ENCODE measurements at places on chromosomes 2 and 18.

DNA sequence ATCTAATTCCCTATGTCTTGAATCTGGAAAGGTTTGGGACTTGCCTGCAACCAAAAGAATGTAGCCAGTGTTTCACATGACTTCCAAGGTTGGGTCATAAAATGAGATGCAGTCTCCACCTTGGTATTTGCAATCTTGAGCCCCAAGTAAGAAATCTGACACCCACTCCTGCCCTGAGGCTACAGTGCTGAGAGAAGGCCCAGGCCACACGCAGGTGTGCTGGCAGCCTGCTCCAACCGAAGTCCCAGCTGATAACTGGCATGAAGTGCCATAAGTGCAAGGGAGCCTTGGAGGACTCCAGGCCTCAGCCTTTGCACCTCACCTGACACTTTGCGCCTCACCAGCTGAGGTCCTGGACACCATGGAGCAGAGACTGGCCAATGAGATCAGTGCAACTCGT, 182.7 kb downstream of the ANAPC1 start:
- DNase-seq, result no peak

DNA sequence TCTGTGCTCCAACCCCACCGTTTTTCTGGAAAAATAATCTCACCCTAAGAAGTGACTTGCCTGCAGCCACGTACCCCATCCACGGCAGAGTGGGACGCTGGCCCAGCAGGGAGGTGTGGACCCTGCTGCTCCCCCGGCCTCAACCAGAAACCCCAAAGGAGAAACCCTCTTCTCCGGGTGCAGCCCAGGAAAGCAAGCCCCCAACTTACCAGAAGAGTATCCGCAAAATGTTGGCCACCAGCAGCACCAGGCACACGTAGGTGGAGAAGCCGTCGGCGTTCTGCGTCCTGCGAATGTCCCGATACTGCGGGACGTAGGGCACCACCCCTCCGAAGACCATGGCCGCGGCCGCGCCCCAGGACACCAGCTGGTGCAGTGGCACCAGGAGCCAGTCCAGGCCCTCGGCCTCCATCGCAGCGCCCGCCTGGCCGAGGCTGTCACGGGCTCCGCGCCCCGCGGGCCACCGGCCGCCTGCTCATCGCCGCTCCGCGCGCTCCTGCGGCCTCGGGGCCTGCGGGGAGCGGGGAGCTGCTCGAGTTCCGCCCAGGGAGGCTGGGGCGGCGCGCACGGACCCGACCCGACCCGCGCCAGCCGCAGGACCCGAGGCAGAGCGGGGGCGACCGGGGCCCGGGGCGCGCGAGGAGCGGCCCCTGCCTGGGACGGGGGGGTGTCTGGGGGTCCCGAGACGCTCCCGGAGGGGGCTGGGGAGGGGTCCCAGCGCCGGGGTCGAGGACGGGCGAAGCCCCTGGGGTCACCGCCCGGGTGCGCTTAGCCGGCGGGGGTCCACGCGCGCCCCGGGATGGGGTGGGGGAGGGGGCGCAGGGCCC, 725 bp downstream of the SLC66A2 start:
- peak; percentile 48 for DNase-seq

DNA sequence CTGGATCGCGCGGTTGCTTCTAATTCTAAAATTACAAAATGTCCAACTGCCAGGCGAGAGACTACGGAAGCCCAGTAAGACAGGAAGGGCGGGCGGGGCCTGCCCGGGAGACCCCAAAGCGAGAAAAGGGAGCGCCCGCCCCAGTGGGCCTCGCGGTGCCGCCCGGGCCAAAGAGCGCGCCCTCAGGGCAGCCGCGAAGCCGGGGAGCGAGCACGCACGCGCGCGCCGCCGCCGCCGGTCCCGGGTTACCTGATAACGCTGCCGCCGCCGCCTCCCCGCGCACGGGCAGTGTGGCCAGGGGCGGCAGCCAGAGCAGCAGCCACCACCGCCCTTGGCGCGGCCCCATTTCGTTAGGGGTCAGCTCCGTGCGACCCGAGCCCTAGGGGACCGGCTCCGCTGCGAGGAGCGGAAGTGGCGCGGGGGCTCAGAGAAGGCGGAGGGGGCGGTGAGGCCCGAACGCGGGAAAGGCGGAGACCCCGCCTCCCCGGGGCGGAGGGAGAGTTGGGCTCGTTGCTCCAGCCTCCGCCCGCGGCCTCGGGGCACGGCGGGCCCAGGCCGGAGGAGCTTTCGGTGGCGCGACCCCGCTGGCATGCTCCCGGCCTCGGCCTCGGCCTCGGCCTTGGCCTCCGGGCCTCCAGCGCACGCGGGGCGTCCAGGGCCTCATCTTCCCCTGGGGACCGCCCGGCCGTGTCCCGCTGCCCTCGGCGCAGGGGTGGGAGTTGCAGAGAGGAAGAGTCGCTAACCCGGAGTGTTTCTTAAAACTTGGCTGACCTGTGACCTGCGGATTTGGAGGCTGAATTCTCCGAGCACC, at the start of gene NEMP2:
TSS of gene NEMP2 (minus strand) at position 413 of the 811 bp plus-strand sequence. CDS start at position 346, 67 bp downstream.
- peak; percentile 87 for DNase-seq

DNA sequence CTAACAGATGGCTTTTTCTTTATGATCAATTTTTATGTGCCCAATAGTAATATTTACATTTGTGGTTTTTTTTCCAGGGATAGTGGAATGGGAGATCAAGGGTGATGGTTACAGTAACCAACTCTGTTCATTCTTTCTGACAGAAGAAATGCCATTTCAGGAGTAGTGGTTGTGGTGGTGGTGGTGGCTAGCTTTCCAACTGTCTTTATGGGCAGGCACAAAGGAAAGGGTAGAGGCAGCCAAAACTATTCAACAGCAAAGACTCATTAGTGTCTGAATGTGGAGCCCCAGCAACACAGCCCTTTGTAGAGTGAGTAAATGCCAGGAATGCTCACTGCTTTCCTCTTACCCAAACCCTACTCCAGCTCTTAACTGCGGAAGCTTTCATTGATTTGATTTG, 227.7 kb downstream of the RND3 start:
- no peak for DNase-seq

DNA sequence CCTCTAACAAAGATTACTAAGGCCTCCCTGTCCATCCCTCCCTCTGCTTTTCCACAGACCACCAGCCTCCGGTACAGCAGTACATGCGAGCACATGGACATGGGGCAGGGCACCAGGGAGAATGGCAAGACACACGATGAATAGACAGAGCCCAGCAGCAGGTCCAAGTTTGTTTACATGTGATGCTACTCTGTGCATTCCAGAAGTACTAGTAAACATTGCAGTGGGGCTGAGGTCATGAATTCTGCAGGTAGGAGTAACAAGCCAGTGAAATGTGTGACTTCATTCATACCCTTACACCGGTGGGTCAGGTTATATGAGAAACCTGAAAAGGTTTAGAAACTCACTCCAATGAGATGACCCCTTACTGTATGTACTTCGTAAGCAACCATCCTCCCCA, 205.7 kb downstream of the BCL11A start:
- no peak for DNase-seq

- DNase-seq, result no peak
Measured at GRCh38 chr2:11621410-11621809, 48.6 kb downstream of the NTSR2 start.

GRCh38 chr2:235515821-235516220, 22.0 kb downstream of the AGAP1 start:
- DNase-seq, result no peak

DNA sequence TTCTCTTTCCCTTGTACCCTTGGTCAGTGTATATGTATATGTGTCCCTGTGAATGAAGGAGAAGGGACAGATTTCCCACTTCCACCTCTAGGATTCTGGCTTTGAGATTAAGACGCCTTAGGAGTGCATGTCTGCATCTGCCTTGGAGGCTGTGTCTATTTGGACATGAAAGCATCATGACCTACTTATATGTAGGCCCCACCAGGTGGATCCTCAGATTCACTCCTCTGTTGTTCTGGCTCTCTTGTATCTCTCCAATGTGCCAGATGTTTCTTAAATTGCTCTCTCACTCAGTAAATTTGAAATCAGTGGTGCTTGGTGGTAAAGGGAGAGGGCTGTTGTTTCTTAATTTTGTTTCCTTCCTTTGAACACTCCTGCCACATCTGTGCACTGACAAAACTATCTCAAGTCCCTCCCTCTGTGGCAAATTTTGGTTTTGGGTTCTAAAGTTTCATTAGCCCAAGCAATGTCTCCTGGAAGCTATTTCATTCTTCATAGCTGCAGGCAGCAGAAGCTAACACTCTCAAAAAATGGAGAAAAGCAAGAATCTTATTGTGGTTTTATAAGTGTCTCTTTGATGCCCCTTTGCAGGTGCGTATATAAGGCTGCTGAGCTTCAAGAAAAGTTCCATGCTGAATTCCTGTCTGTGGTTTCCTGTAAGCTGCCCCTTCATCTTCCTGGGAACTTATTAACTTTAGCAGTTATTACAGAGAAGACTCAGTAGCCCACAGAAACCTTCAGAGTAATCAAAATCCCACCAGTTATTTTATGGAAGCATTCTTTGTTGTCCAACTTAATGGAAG, 179.7 kb upstream of the SETBP1 start:
- DNase-seq, result no peak

- peak; percentile 9 for DNase-seq
Measured at GRCh38 chr2:184597571-184597991, 748 bp upstream of the ZNF804A start.

GRCh38 chr2:62586981-62587380, 81.0 kb upstream of the TMEM17 start:
- no peak for DNase-seq

DNA sequence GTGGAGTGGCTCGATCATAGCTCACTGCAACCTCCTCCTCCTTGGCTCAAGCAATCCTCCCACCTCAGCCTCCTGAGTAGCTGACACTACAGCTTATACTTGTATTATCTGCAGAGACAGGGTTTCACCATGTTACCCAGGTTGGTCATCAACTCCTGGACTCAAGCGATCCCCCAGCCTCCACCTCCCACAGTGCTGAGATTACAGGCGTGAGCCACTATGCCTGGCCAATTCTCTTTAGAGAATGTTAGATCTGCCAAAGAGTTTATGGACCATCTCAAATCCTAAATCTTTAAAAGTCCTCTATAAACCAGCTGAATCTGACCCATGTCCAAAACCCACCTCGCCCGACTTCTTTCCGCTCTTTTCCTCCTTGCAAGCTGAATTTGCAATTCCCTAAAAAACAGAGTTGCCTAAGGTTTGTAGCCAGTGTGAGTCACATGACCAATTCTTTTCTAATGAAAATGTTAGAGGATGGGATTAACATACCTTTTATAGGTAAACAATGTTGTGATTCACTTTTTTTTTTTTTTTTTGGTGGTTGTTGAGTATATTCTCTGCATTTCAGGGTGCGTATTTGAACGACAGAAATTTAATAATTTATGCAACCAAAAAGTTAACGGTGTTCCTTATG, 2.4 kb upstream of the PMAIP1 start:
- no peak for DNase-seq

DNA sequence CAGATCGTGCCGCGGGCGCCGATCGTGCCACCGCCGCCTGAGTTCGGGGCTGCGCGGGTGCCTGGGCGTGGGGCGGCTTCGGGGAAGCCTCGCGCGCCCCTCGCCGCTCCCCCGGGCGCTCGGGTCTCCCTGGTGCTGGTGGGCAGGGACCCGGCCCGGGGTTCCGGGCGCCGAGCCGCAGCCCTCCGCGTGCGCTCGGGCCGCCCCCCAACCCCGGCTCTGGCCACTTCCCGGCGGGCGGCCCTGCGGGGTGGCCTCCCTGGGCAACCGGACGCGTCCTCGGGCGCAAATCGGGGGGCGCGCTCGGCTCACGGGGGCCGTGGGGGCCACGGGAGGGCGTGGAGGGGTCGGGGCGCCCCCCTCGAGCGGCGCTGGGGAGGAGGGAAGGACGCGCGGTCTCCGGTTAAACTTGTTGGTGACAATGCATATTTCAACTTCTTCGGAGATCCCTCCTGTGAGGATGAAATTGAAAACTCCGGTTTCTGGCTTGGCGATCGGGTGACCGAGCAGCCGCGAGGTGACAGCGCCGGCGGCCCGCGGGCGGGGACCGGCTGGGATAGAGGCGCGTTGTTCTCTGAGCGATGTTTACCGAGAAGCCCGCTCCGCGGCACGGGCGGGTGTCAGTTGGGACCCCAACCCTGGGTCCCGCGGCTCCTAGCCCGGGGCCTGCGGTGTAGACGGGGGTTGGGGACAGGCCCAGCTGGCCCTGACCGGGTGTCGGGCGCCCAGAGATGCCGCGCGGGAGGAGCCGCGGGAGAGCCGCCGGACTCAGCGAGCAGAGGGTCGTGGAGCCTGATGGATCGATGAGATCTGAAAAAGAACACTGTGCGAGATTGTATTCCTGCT, 676 bp downstream of the SH3BP4 start:
- DNase-seq, result peak; percentile 17

GRCh38 chr18:67639872-67640271, 123.4 kb upstream of the DSEL start:
- DNase-seq, result no peak
